GM23248 (cell line): ENCODE measurements at places on chromosomes 12 and 14. TPM values are rescaled to one million over a fixed set of nuclear protein-coding genes. Genes with fewer than 3 reads are reported as not detected.

The ZDHHC22 gene
- total RNA-seq = not detected in 2 replicates

The AP4S1 gene
- total RNA-seq = 8.7 and 9.9 TPM in 2 replicates

The ZNF140 gene
- 17.2 and 24.2 TPM in 2 replicates for total RNA-seq

The LYZ gene
- not detected in 2 replicates for total RNA-seq

GRCh38 chr12:120844768-120845449 lies 59.2 kb downstream of the SPPL3 start:
- no peak overlapping the region for H3K27ac ChIP-seq
- no peak for DNase-seq
- H3K36me3 ChIP-seq = no peaks in the 10 kb centered on the region
- no peaks in the 10 kb centered on the region for H3K27me3 ChIP-seq

DNA sequence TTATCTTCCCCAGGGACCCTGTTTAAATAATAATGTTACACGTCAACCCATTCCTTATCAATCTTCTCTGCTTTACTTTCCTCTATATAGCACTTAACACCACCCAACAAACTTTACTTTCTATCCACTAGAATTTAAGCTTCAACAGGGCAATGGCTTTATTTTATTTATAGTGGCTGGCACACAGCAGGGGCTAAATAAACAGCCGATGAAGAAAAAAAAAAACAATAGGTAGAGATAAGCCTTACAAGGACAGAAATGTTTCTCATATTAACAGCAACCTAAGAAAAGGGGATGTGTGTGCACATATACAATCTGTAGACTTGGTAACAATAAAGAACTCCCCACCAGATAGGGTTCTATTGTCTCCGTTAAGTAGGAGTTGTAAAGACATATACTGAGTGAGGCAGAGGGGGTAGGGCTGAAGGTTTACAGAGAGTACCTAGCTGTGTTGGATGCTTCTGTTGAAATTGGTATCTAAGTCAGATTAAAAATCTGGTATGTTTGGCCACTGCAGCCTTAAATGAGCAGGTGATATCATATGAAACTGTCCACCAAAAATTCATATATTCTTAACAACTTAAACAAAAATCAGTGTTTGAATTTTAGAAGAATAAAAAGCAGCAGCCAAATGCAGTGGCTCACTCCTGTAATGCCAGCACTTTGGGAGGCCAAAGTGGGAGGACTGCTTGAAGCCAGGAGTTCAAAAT lies 24.7 kb upstream of the AP4S1 start:
- H3K36me3 ChIP-seq = peaks cover 8% of the 10 kb centered on the region; the same call in 1 of the 2 replicates
- no peaks in the 10 kb centered on the region for H3K27me3 ChIP-seq
- H3K27ac ChIP-seq = no peak overlapping the region
- no peak for DNase-seq
- H3K4me1 ChIP-seq = peaks cover 1% of the 10 kb centered on the region; the same call in 1 of the 2 replicates

DNA sequence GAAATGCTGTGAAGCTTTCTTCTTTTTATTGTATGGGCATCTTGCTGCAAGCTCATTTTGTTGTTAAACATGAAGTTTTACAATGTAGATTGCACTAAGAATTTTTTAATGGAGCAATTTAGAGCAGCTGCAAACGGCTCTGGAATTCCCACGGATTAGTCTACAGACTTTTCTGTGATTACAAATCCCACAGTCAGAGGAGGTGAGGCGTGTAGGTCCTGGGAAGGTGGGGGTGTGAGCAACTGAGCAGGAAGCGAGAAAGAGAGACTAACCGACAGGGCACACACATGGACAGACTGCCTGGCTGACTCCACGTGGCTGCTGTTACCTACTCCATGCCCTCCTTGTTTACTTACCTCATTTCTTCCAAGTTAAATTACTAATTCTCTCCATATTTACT lies 348.5 kb downstream of the NPAS3 start:
- H3K4me3 ChIP-seq = no peak overlapping the region
- H3K4me1 ChIP-seq = peaks cover 8% of the 10 kb centered on the region
- no peak for DNase-seq
- no peak overlapping the region for H3K27ac ChIP-seq
- H3K27me3 ChIP-seq = no peaks in the 10 kb centered on the region
- H3K36me3 ChIP-seq = no peaks in the 10 kb centered on the region

GRCh38 chr12:3803865-3804472 lies 51.1 kb upstream of the CRACR2A start:
- H3K27ac ChIP-seq = no peak overlapping the region
- DNase-seq = peak; percentile 76
- no peaks in the 10 kb centered on the region for H3K27me3 ChIP-seq
- no peak overlapping the region for H3K4me3 ChIP-seq

GRCh38 chr12:95859344-95859816 lies 628 bp downstream of the SNRPF start:
- peaks cover 24% of the 10 kb centered on the region; the same call in 1 of the 2 replicates for H3K36me3 ChIP-seq
- DNase-seq = peak; percentile 67

- H3K4me3 ChIP-seq = no peak overlapping the region
- H3K36me3 ChIP-seq = no peaks in the 10 kb centered on the region
- no peak for DNase-seq
- peaks cover 66% of the 10 kb centered on the region for H3K4me1 ChIP-seq
Observed at GRCh38 chr12:106130474-106131113, 8.2 kb downstream of the NUAK1 start.

DNA sequence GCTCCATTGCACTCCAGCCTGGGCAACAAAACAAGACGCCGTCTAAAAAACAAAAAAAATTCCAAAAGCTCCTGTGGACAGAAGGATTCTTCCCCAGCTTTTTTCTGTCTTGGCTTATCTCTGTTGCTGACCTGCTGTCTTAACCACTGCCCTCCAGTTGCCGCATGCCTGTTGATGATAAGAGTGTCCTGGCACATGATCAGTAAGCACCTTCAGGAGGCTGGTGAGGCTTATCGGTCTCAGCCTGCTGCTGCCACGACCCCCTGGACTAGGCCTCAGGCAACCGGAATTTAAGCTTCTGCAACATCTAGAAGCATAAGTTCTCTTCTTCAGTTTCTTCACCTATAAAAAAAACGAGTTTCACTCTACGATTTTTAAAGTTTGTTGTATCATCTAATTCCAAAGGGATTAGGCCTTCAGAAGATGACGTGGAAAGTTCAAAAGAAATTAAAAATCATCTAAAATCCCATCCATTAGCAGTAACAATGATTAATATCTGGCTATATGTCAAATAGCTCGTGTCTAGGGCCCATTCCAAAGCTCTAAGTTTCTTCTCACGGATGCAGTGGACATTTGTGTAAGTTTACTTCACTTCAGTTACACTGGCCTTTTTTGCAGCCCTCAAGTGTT lies 46.4 kb downstream of the RESF1 start:
- no peaks in the 10 kb centered on the region for H3K36me3 ChIP-seq
- no peak overlapping the region for H3K27ac ChIP-seq

GRCh38 chr12:79357048-79357447 lies 333.7 kb downstream of the PAWR start:
- no peak overlapping the region for H3K4me3 ChIP-seq
- DNase-seq = no peak
- no peaks in the 10 kb centered on the region for H3K27me3 ChIP-seq
- H3K36me3 ChIP-seq = no peaks in the 10 kb centered on the region
- no peaks in the 10 kb centered on the region for H3K4me1 ChIP-seq
- no peak overlapping the region for H3K27ac ChIP-seq
